ENCODE measurements at places on chromosomes 4 and X.
A peak's percentile ranks its signal among the peaks of the same experiment; 100 is the strongest.

DNA sequence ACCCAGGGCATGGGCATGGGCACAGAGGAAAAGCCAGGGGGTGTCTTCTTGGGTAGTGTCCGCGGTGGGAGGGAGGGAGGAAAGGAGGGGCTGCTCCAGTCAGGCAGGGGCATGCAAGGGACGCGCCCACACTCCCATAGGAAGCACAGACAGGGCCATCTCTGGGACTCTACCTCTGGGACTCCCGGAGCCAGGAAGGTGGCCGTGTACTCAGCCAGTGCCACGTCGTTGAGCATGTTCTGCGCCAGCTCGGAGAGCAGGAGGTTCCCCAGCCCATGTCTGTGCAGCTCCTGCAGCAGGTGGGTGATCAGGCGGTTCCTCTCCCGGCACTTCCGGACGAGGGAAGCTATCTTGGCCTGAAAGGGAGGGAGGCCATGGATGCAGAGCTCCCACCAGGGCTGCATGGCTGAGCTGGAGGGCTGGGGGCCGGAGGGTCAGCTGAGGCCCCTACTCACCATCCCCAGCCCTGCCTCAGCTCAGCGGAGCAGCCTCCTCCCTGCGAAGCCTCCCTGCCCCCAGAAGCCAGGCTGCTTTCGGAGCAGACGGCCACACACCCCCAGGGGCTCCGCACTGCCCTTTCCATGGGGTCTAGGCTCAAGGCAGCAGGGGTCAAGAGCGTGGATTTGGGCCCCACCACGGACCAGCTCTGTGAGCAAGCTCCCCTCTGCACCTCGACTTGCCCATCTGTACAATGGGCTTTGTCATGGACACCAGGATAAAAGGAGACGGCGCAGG lies 44.6 kb downstream of the C4orf50 start:
- no peak overlapping the region for H3K4me3 ChIP-seq
- H3K36me3 ChIP-seq: no peaks in the 10 kb centered on the region
- no peaks in the 10 kb centered on the region for H3K4me1 ChIP-seq

- H3K27ac ChIP-seq: peak overlapping the region; percentile 67
- H3K36me3 ChIP-seq: peaks cover 3% of the 10 kb centered on the region
- H3K27me3 ChIP-seq: no peaks in the 10 kb centered on the region
These were observed 104.2 kb upstream of the PUDP start for GRCh38 chrX:7252013-7252610.

- no peaks in the 10 kb centered on the region for H3K4me1 ChIP-seq
- no peak for DNase-seq
- H3K36me3 ChIP-seq: no peaks in the 10 kb centered on the region
- no peak overlapping the region for H3K4me3 ChIP-seq
- no peak overlapping the region for H3K27ac ChIP-seq
These were observed 5.5 kb downstream of the RPS6KA6 start for GRCh38 chrX:84182516-84182915.

GRCh38 chrX:47227334-47227583 lies 5.5 kb upstream of the USP11 start:
- peaks cover 64% of the 10 kb centered on the region for H3K36me3 ChIP-seq
- H3K27ac ChIP-seq: no peak overlapping the region
- DNase-seq: no peak
- peaks cover 1% of the 10 kb centered on the region for H3K4me1 ChIP-seq

DNA sequence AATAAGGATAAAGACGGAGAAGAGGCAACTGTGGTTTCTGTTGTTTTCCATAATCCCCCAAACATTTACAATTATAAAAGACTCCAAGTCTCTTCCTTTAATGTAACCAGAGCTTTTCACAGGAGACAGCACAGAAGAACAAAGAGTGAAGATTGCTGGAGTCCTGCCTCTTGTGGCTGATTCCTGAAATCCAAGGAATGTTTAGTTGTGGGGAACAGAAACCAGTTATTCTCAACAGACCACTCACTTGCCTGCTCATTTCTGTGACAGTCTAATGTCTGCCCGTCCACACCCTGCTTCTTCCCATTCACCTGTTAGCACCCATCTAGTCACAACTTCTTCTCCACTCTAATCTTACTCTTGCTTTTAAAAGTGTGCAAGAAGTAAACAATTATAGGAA lies 12.1 kb downstream of the TEX13B start:
- H3K36me3 ChIP-seq: no peaks in the 10 kb centered on the region
- H3K27ac ChIP-seq: no peak overlapping the region
- no peak for DNase-seq

DNA sequence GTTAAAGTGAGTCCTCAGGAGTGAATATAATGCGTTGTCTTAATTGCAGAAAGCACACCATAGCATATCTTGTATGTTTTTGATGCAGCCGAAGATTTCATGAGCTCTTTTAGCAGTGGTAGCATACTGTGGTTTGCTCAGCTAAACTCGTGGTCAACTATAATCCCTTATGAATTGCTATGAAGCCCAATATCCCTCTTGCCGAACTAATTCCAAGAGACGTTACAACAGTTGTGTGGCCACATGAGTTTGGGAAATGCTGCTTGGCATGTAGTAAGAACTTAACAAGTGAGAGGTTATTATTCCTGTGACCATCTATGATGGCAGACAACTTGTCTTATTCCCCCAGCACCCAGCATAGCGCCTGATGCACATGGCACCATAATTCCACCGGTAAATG lies 30.7 kb downstream of the SYAP1 start:
- H3K4me1 ChIP-seq: no peaks in the 10 kb centered on the region
- no peak for DNase-seq
- peaks cover 63% of the 10 kb centered on the region for H3K36me3 ChIP-seq
- H3K27ac ChIP-seq: no peak overlapping the region
- no peak overlapping the region for H3K4me3 ChIP-seq
- no peaks in the 10 kb centered on the region for H3K27me3 ChIP-seq

- peaks cover 20% of the 10 kb centered on the region for H3K4me1 ChIP-seq
- DNase-seq: no peak
- H3K36me3 ChIP-seq: no peaks in the 10 kb centered on the region
- H3K27ac ChIP-seq: no peak overlapping the region
- H3K27me3 ChIP-seq: no peaks in the 10 kb centered on the region
These were observed 65.6 kb downstream of the SPINK2 start for GRCh38 chr4:56755901-56756300.

DNA sequence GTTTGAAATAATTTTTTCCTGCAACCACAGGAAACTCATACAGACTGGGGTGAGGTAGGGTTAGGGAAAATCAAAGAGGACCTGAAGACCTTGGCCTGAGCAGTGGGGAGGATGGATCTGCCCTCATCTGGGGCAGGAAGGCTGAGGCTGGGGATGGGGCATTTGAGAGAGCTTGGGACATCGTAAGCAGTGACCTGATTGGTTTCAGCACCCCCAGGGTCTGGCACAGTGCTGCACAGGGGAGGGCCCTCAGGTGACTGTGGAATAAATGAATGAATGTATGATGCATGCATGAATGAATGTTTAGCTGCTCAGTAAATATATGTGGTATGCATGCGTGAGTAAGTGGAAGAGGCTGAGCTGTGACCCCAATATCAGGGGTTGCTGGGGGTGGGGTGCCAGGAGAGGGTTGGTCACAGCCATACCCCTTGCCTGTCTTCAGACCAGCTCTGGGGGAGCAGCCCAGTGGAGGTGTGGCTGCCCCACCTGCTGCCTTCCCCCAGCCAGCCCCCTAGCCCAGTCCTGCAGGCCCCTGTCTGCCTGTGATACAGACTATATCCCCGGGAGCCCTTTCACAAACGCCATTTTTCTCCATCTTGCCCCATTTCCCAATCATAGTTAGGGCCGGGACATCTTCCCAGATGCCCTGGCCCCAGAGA lies 11.0 kb upstream of the TNIP2 start:
- DNase-seq: no peak
- no peaks in the 10 kb centered on the region for H3K36me3 ChIP-seq
- H3K27ac ChIP-seq: no peak overlapping the region
- no peak overlapping the region for H3K4me3 ChIP-seq
- peaks cover 29% of the 10 kb centered on the region for H3K4me1 ChIP-seq

DNA sequence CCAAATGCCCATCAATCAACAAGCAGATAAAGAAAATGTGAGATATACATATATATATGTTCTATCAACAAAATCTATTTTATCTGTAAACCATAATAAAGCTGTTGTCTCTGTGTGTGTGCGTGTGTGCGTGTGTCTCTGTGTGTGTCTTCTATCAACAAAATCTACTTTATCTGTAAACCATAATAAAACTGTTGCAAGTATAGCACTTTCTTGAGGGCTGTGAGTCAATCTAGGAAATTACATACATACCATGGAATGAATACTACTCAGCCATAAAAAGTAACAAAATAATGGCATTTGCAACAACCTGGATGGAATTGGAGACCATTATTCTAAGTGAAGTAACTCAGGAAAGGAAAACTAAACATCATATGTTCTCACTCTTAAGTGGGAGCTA lies 12.5 kb upstream of the PLK4 start:
- no peak for DNase-seq
- H3K27ac ChIP-seq: no peak overlapping the region
- H3K4me3 ChIP-seq: no peak overlapping the region
- H3K36me3 ChIP-seq: no peaks in the 10 kb centered on the region
- no peaks in the 10 kb centered on the region for H3K4me1 ChIP-seq

DNA sequence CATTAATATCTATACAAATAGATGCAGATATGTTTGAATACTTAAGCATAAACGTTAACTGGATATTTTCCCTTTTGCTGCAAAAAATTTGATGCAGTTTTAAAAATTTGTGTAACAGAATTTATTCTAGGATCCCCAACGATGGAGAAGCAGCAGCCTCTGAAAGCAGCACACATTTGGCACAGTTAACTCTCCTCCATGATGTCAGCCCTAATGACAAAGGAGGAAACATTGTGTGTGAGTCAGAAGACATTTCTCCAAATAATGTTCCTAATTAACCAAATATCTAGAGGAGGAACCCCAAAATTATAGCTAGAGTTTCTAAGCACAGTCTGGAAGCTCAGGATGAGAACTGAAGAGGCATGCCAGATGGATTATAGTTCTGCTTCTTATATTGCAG lies 281.9 kb upstream of the MAD2L1 start:
- H3K36me3 ChIP-seq: no peaks in the 10 kb centered on the region
- no peaks in the 10 kb centered on the region for H3K27me3 ChIP-seq
- no peak for DNase-seq
- no peak overlapping the region for H3K27ac ChIP-seq
- H3K4me3 ChIP-seq: no peak overlapping the region
- H3K4me1 ChIP-seq: no peaks in the 10 kb centered on the region

- H3K36me3 ChIP-seq: no peaks in the 10 kb centered on the region
- H3K4me1 ChIP-seq: no peaks in the 10 kb centered on the region
- no peak overlapping the region for H3K4me3 ChIP-seq
- DNase-seq: no peak
- H3K27ac ChIP-seq: no peak overlapping the region
These were observed 118.8 kb downstream of the SMIM20 start for GRCh38 chr4:26032630-26033317.

DNA sequence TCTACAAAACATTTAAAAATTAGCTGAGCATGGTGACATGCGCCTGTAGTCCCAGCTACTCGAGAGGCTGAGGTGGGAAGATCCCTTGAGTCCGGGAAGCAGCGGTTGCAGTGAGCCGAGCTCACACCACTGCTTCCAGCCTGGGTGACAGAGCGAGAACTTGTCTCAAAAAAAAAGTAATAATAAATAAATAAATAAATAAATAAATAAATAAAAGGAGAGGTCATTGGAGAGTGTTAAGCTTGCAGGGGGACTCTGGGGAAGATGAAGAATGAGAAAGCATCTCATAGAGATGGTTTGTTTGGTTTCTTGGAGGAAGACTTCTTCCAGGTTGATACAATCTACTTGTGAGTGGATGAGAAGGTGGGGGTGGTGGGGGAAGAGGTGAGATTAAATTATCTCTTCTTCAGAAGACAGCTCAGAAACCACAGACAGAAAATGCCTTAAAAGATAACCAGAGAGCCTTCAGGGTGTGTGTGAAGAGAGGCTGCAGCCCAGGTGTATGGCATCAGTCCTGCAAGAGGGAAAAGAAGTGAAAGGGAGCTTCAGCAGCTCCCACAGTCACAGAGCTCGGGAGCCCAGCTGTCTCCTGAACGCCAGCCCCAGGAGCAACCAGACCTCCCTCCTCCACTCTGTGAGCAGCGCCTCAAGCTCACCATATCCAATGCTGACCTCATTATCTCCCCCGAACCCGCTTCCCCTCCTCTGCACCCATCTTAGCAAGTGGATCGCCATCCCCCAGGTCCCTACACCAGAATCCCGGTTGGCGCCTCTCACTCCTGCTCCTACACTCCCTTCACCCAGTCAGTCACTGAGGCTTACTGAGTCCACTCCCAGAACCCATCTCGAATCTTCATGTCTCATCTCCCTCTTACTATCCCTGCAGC lies 48.2 kb downstream of the RBM47 start:
- H3K36me3 ChIP-seq: peaks cover 6% of the 10 kb centered on the region
- no peak overlapping the region for H3K4me3 ChIP-seq
- H3K4me1 ChIP-seq: peaks cover 37% of the 10 kb centered on the region
- peak overlapping the region; percentile 64 for H3K27ac ChIP-seq
- H3K27me3 ChIP-seq: no peaks in the 10 kb centered on the region

DNA sequence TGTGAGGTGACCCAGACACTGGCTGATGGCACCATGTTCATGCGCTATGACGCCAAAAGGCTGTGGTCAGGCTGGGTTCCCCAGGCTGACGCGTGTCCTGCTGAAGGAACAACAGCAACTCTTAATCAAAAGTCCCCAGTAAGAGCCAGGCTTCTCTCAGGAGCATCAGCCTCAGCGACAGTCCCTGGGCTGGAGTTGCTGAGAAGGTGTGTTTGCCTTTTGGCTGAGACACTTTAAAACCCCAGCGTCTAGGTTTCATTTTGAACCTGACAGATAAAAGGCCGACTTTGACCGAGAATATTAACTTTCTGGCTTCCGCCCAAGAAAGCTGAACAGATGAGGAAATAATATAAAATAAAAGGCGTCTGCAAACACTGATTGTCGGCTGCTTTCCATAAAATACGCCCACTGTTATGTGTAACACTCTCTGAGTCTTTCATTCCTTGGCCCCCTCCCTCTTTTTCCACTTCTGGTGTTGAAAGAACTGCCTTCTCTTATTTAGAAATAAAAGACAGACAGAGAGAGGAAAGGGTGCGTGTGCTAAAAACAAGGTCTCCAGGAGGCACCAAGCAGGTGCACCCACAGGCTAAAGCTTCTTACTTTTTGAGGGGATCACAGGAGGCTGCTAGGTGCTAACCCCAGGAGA lies 373.6 kb downstream of the MID1IP1 start:
- H3K4me3 ChIP-seq: peak overlapping the region; percentile 2
- no peak overlapping the region for H3K27ac ChIP-seq
- H3K36me3 ChIP-seq: no peaks in the 10 kb centered on the region
- DNase-seq: peak; percentile 23

DNA sequence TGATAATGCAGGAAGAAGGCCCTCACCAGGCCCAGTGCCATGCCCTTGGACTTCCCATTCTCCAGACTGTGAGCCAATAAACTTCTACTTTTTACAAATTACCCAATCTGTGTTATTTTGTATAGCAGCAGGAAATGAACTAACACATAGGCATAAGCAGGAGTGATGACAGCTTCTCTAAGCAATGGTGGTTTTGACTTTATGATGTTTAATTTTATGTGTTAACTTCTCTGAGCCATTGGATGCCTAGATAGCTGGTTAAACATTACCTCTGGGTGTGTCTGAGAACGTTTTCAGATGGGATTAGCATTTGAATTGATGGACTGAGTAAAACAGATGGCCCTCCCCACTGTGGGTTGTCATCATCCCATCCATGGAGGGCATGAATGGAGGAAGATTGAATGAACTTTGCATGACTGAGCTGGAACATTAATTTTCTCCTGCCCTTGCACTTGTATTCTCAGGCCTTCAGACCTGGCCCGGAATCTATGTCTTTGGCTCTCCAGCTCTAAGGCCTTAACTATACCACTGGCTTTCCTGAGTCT lies 13.9 kb upstream of the PDLIM3 start:
- peaks cover 4% of the 10 kb centered on the region for H3K27me3 ChIP-seq
- no peak for DNase-seq
- H3K4me1 ChIP-seq: no peaks in the 10 kb centered on the region
- H3K36me3 ChIP-seq: no peaks in the 10 kb centered on the region
- H3K27ac ChIP-seq: no peak overlapping the region

GRCh38 chrX:38080808-38081207 lies 74.5 kb downstream of the SYTL5 start:
- DNase-seq: no peak
- no peak overlapping the region for H3K27ac ChIP-seq
- no peaks in the 10 kb centered on the region for H3K4me1 ChIP-seq

Data from CD14-positive monocyte (primary cell).